ENCODE measurements at places on chromosomes 2 and 18.
A peak's percentile ranks its signal among the peaks of the same experiment; 100 is the strongest.

- DNase-seq: no peak
Observed at GRCh38 chr2:15808204-15808910, 132.0 kb upstream of the MYCN start.

GRCh38 chr18:46414863-46415262 lies 242.2 kb downstream of the LOXHD1 start:
- no peak for DNase-seq

DNA sequence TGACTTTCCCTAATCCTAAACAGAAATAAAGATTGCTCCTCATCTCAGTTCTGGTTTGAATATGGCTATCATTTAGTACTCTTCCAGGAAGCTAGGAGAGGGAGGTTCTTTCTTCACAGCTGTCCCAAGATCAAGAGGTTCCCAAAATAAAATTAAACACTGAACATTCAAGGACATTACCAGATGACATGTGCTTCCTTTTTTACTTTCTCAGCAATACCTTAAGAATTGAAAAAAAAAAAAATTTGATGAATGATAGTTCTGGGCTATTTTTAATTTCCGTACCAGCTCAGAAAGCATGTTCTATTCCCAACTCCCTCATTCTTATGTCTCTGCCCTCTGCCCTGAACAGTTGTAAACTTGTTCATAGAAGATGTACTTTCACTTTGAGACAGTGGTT lies 61.7 kb upstream of the MYL1 start:
- DNase-seq: no peak

GRCh38 chr2:174662459-174662858 lies 64.9 kb upstream of the WIPF1 start:
- no peak for DNase-seq

DNA sequence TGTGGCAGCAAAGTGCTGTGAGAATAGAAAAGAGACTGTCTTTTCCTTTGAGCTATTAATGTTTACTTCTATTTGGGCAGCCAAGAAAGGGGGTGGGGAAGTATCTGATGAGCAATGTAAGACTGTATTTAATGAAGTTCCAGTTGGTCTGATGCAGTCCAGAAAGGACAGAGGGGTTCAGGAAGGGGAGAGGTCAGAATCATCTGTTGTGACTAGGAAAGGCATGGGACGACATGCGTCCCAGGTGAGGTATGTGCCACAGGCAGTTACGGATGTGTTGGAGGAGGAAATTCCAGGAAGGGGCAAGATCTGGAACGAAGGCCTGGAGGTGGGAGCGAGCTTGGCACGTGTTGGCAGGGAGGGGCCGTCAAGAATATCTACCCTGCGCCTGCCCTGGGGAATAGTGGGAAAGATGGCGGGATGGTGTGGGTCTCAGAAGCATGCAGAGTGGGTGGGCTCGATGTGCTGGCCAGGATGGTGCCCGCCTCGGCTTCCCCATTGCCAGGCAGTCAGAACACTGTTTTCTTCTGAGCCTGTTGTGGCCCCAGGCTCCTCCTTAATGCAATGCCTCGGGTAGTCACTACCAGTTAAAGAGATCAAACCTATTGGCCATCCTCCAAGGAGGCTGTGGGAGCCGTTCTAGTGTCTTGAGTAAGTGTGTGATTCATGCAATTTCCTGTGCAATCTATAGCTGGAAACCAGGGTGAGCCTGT lies 57.8 kb upstream of the TXNDC2 start:
- DNase-seq: no peak

GRCh38 chr2:177188482-177189469 lies 23.8 kb upstream of the HNRNPA3 start:
- no peak for DNase-seq

- DNase-seq: no peak
Observed at GRCh38 chr2:105537466-105537865, 138.6 kb upstream of the FHL2 start.

DNA sequence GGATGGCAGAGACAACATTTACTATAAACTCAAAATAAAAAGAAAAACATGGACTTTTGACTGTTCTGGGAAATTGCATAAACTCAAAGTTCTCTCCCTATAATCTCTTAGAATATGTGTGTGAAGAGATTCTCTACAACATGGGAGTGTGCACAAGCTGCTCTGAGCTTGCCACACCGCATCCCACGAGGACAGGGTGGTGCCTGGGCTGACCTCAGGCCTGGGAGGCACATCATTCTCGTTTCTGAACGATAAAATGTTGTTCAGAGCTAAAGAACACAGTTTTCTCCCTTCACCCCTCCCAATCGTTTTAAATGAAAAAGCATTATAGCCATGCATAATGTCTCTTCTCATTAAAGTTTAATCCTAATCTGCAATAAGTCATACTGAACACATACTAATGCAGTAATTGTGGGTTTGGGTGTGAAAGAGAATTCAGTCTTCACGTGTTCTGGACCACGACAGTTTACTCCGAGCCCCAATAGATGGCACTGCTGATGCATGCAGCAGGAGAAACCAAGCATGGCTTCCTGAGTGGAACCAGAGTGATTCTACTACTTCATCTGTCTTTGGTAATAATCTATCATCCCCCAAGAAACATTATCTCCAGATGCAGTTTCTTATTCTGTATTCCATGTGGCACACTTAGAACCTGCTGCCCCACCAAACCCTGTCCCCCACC lies 46.9 kb upstream of the LAMA1 start:
- DNase-seq: no peak

DNA sequence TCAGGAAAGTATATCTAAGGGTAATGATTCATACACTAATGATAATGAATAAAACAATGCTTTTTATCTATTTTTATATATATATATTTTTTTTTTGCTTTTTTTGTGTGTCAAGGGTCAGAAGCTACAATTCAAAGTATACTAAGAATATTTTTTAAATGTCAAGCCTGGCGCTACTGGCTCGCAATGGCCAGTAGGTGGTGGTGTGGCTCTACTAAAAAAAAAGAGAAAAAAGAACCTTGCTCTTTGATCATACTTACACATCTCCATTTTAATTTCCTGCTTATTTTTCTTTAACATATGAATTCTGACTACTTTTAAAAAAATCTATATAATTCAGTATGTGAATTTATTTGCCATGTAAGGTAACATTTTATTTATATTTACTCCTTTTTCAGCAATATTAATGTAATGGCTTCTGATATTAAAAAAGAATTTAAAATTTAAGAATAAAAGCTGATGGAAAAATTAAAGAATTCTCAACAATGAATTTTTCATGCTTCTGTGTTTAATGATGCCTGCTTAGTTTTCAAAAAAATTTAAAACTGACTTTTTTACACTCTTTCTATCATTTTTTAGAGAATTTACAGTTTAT lies 232.9 kb downstream of the GULP1 start:
- DNase-seq: peak; percentile 69

- no peak for DNase-seq
Observed at GRCh38 chr18:51425475-51425874, 228.0 kb upstream of the MEX3C start.

DNA sequence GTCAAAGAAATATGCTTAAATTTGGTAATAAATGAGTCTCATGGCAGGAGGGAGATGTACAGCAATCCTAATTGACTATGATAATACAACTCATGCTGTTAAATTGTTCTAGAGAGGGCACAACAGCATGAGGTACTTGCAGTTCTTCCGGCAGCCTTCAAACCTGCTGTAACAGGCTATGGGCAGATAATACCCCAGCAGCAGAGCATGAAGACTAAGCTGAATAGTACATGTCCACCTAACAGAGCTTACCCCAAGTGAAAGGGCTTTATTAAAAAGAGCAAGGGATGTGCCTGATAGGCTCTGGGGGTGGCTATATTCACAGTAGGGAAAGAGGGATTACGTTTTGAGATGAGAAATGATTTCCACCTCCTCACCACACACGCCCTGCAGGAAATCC lies 28.9 kb downstream of the MRO start:
- no peak for DNase-seq

- no peak for DNase-seq
Observed at GRCh38 chr2:10157293-10157692, 34.8 kb downstream of the RRM2 start.

DNA sequence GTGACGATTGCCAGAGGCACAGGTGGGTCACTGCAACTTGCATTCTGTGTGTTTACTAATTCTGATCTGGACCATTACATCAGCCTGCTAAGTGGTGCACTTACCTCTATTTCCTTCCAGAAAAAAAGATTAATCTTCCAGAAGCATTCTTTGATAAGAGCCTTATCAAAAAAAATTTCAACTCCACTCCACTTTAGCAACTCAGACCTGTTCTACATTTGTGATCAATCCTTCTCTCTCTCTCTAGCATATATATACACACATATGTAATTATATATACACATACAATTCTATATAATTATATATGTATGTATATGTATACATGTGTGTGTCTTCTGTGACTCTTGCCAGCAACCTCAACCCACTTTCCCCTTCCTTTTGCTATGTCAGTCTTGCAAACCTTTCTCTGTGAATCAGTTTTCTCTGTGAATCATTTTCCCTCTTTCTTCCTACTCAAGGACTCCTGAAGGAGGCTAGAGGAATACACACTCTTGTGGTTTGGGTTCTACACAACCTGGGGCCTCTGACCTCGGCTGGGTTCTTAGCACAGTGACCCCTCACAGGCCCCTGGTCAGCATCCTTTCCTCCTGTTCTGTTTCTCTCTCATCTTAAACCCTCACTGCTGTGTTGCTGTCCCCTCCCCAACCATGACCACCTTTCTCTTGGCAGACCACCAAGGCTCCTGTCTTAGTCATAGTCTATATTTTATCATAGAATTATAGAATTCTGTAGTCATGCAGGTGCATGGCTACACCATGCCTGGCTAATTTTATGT lies 130.4 kb upstream of the PELI1 start:
- DNase-seq: no peak

GRCh38 chr18:23529604-23530003 lies 26.3 kb downstream of the RMC1 start:
- DNase-seq: no peak

DNA sequence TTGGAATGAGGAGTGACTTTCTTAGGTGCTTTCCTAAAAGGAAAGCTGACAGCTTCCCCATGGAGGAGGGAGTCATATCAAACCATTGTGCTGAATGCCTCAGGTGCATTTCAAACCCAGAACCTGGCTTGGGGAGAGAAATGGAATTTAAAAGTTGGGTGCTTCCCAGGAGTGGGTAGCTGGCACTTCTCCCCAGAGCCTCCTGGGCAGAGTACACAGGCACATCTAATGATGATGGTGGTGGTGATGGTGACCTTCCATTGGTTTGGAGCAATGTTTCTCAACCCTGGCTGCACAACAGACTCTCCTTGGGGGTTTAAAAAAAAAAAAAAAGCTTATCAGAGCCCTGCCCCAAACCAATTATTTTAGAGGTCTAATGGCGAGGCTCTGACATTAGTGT lies 8.3 kb downstream of the FOSL2 start:
- DNase-seq: no peak

- no peak for DNase-seq
Observed at GRCh38 chr2:33085646-33086045, 138.9 kb downstream of the LTBP1 start.

DNA sequence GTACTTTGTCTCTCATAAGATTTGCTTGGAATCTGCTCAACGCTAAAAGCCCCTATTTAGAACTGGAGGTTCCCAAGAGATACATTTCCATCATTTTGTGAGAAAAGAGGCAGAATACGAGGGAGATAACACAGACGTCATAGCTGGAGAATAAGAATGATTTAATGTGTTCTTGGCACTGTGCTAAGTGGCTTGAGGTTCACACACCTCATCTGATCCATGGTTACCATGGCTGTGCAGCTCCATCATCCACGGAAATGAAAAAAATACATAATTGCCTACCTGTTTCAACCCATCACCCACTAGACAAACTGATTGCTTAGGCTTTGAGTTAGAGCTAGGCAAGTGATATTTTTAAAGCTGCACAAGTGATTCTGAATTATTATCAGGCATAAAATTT lies 227.6 kb downstream of the SLC8A1 start:
- no peak for DNase-seq

GRCh38 chr2:234444893-234445292 lies 52.0 kb downstream of the ARL4C start:
- DNase-seq: no peak

GRCh38 chr2:184322615-184323014 lies 275.7 kb upstream of the ZNF804A start:
- no peak for DNase-seq

DNA sequence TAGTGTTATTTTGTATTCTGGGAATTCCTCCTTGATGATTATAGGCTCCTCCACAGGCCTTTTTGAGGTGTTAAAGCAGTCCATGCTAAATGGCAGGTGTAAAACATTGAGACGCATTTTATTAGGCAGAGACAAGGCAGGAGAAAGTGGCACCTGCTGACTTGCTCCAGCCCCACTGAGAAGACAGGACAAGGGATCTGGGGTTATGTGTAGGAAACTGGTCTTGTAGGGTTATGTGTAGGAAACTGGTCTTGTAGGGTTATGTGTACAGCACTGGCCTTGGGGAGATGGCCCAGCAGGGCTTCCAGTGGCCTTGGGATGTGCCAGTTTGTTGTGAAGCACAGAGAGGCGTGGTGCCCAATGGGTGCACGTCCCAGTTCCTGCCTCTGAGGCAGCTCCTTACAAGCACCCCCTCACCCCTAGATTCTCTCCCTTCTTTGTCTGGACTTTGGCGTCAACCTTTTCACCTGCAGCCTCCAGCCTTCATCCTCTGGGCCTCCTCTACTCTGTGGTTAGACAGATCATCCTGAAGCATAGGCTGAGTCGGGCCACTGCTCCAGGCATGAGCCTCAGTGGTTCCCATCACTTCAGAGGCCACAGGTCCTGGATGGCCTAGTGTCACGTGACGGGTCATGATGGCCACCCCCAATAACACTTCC lies 921 bp upstream of the FABP1 start:
- no peak for DNase-seq

GRCh38 chr18:73645160-73645715 lies 502.4 kb downstream of the FBXO15 start:
- DNase-seq: no peak

DNA sequence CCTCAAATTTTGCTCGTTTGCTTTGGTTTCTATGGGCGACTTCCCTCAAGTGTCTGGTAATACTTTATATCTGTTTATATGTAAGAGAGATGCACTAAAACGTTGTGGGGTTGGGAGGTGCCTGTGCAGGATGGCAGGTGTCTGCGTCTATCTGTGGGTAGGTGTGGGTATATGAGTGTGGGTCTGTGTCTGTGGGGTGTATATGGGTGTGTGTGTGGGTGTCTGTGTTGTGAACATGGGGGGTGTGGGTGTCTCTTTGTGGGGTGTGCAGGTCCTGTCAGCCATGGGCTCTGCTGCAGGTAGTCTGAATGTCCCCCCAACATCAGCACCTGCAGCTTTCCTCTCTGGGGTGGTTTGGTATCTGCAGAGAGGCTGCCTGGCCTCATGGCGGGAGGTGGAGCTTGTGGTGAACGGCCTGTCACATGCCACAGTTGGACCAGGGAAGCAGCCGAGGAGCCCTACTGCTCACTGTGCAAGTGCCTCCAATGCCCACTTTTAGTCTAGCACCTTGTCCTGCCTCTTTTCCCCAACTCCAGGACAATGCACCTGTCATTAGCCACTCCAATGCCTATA lies 90.3 kb downstream of the LPIN1 start:
- DNase-seq: no peak

- peak; percentile 71 for DNase-seq
Observed at GRCh38 chr2:48906633-48907032, 151.1 kb upstream of the LHCGR start.

- DNase-seq: no peak
Observed at GRCh38 chr18:57737400-57738060, 65.6 kb downstream of the ATP8B1 start.

- DNase-seq: no peak
Observed at GRCh38 chr2:126359494-126359893, 296.5 kb upstream of the GYPC start.
